ENCODE measurements at places on chromosomes 4 and X. TPM values are rescaled to one million over a fixed set of nuclear protein-coding genes. Genes with fewer than 3 reads are reported as not detected.

Gene ABCG2
- 0.57 TPM for total RNA-seq

Gene FANCB
- total RNA-seq = 12.8 TPM

Gene NUP62CL
- total RNA-seq = 1.2 TPM

Gene SH3RF1
- total RNA-seq = 0.18 TPM

GRCh38 chr4:71441186-71442169, 102.7 kb downstream of the SLC4A4 start:
- DNase-seq = no peak

DNA sequence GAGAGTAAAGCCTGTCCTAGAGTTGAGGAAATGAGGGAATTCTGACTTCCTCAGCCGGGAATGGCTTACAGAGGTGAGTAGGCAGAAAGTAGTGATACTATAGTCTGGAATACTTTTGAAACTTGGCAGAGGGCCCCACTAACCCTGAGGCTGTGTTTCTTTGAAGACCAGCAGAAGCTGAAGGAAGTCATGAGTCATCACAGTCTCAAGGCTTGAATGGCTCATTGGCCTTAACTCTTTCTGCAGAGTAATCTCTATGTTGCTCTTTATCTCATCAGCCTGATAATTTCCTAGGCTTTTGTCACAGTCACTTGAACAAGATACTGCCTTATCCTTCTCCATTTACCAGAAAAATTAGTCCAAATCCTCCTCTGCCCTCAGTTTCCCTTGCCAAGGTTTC, 80.8 kb downstream of the ANKRD50 start:
- DNase-seq = no peak

GRCh38 chr4:97942137-97942536, 201.1 kb downstream of the STPG2 start:
- DNase-seq = no peak

DNA sequence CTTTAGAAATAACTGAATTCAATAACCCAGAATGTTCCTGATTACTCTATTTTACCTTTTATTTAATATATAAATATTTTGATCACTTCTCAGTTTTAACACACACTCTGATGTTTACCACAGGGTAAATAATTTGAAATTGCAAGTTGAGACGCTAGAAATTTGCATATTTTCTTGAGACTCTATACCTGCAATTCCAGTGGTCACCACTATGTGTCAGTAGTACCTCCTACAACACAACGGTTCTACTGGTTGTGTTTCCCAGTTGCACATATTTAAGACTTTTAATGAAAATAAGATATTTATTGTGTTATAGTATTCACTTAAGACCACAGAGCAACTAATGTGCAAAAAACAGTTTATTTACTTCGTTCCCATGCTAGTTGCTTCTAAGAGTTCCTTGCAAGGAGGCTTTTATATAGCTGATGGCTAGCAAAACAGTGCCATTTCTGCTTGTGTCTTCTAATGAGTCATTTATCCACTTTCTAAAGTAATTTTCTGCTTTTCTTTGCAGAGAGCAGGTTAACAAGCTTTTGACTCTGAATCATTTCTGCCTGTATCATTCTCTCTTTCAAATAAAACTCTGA, 98.9 kb upstream of the PDLIM3 start:
- no peak for DNase-seq

DNA sequence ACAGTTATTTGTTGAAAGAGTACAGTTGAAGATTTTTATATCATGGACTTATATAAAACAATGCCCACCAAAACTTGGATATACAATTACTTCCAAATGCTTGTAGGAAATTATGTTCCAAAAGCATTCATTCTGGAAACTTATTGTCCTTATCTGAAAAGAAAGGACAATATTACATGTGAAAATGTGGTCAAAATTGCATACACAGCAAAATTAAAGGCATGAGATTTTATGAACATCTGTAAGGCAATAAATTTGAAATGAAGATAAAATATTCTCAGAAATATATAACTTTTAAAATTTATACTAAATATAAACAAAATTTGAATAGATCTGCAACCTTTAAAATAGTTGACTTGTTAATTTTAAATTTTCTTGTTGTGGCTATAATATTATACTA, 1173.8 kb downstream of the NLGN4X start:
- DNase-seq = no peak
